Fibroblast of skin of scalp (primary cell): ENCODE measurements at places on chromosomes 4 and X.

GRCh38 chrX:105701310-105702052 is 120.9 kb upstream of the NRK start:
- no peak for DNase-seq

DNA sequence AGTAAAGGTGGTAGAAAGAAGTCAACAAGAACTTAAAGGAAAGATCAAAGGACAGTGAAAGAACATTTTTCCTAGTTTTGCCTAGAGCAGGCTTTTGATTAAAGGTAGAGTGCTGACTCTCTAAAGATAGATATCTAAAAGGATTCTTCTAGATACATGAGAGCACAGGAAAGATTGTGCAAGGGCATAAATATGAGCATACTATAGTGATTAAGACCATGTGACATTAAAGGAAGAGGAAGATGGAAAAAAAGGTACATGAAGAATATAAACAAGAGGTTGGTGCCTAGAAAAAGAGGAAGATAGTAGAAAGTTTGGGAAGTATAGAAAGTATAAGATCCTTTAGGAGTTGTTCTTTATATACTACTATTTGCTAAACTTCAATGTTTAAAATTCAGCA is 26.1 kb upstream of the TET2 start:
- no peak for DNase-seq

- DNase-seq = no peak
Observed at GRCh38 chr4:25901030-25901430, 13.0 kb upstream of the SMIM20 start.

GRCh38 chr4:24793219-24794005 is 2.0 kb upstream of the SOD3 start:
- no peak for DNase-seq

GRCh38 chr4:94576210-94576609 is 124.5 kb downstream of the PDLIM5 start:
- no peak for DNase-seq

GRCh38 chrX:1341545-1342184 is 5.1 kb downstream of the IL3RA start:
- no peak for DNase-seq

GRCh38 chrX:134026565-134027311 is 41.3 kb upstream of the GPC3 start:
- peak; percentile 45 for DNase-seq

- DNase-seq = no peak
Observed at GRCh38 chrX:25667681-25668080, 470.5 kb upstream of the MAGEB18 start.

DNA sequence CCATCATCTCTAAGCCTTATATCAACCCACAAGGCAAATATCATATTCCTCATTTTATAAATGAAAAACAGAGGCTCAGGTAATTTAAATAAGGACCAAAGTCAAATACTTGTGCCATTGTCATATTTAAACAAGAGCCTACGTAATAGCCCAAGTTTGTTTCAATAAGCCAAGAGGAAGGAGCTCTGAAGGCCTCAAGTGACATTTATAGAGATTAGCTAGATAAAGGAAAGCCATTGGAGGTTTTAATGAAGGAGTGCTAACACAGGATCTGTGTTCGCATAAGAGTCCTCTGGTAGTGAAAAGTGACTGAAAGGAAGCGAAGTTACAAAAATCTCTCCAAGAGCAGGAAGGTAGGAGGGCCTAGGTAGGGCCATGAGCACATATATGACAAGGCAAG is 384.9 kb upstream of the NOCT start:
- DNase-seq = no peak

DNA sequence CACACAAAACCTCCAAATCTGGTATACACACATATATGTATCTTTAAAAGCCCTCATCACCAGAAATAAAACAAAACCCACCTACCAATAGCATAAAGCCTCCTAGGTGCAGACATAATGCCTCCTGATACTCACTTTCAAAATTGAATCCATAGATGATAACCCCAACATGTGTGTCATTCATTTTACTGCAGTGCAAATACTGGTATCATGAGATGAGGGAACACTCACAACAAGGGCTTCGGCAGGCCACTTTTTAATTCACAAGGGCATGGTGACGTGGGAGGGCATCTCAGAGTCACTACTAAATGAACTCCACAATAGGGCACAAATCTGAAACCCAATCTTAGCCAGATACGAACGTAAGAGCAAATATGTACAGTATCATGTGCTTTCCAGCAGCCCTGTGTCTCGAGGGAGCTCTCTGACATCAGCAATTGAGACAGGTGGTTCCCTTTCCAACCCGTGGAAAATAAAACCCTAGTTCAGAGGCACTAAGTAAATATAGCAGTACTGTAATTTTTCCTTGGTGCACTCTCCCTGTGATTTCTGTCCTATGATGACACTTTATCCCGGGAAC is 14.1 kb upstream of the PPARGC1A start:
- DNase-seq = no peak

DNA sequence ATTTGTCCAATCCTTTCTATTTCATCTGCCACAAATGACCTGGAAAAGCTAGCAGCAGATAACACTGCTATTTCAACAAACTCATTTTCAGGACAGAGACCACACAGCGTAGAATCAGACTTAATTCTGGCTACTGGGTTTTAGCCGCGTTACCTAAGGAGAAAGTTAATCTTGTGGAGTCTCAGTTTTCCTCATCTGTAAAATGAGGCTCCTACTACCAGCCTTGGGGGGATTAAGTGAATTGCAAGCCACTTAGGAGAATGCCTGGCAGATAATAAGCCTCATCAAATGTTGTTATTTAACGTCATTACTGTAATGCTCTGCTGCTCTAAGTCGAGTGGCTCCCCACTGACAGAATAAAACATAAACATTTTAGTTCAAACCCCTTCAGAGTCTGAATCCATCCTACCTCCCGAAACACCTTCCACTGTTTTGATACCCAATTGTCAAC is 1.4 kb downstream of the CCNI start:
- no peak for DNase-seq

DNA sequence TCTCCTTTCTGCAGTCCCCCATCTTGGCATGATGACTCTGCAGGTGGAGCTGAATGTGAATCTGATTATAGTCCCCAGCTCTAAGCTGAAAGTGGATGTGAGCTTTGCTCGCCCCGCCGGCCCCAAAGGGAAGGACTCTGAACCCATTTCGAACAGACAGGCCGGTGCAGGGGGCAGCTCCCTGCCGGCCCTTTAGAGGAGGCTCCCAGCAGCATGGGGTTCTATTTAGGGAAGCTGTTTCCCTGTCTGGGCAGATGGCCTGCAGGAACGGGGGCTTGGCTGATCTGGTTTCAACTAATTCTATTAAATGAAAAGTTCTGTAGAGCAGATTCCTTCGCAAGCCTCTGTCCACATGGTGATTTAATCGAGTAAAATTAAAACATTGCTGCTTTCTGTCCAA is 104.8 kb upstream of the MSX1 start:
- DNase-seq = no peak

GRCh38 chr4:53920883-53921282 is 143.5 kb downstream of the CHIC2 start:
- DNase-seq = no peak

DNA sequence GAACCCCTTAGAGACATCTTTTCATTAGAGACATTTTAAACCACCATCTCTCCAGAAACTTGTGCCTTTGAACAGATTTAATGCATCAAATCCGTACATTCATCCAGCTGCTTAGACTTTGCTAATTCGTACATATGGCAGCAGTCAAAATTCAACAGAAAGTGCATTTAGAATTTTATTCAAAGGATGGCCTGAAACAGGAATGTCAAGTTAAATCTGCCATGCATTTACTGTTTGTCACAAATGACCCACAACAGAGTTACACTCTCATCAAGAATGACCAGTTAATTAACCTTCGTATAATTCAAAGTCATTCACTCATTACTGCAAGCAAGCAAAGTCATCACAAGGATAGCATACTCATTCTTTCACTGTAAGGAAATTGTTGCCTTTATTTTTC is 284.3 kb downstream of the SLC7A11 start:
- DNase-seq = no peak

DNA sequence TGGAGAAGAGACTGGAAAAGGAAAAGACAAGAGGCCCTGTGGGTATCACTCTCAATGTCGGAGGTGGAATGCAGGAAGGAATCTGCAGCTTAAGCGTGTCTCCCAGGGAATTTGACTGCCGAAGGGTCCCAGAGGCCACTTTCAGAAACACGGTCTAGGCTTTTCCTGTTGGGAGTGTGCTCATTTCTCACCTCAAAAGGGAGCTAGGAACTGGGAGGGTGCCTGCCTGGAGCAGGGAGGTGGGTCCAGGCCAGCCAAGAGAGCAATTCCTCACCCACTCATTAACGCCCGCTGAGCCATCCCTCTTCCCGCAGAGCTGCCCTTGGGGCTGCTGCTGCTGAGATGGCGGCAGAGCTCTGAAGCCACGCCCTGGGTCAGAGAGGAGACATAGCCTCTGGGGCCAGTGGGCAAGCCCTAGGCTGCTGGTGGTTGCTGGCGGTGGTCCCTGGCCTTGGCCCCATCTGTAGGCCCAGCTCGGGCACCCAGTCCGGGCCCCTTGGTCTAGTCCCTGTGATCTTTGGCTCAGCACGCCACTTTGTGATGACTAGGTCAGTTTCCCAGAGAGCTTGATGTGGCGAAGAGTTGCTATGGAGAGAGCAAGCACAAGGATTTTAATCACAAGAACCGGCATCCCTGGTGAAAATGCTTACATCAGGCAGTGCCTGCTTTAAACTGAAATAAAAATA is 4.1 kb downstream of the ZNF185 start:
- no peak for DNase-seq

DNA sequence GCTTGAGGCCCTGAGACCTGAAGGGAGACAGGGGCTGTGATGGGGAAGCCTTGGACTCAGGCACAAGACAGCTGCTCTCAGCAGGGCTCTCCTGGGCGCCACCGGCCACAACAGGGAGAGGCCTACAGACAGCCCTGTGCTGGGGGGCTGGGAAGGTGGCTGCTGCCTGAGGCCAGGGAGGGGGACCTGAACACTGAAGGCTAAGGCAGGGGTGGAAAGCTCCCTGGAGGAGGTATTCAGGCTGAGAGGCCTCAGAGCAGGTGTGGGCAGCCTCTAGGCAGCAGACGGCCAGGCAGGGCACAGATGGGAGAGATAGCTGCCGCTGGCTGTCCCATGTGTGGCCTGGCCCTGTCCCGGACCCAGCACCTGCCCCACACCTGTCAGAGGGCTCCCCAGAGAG is 33.0 kb downstream of the TACC3 start:
- no peak for DNase-seq

DNA sequence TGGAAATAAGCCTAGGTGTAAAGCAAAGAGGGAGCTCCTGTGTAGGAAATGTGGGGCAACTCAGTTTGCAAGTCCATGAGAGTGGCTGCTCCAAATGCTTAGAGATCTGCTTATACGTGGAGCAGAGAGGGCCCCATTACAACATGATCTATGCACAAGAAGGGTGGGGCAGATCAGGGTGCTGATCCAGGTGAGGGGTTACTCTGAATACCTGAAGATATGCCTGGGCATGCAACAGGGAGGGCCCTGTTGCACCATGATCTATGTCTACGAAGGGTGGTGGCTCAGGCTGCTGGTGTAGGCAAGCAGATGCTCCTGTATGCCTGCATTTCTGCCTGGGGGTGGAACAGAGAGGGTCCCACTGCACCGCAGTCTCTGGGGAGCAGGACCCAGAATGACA is 1121.2 kb downstream of the RAPGEF2 start:
- no peak for DNase-seq

- no peak for DNase-seq
Observed at GRCh38 chr4:15935504-15936402, 2.8 kb downstream of the FGFBP1 start.

DNA sequence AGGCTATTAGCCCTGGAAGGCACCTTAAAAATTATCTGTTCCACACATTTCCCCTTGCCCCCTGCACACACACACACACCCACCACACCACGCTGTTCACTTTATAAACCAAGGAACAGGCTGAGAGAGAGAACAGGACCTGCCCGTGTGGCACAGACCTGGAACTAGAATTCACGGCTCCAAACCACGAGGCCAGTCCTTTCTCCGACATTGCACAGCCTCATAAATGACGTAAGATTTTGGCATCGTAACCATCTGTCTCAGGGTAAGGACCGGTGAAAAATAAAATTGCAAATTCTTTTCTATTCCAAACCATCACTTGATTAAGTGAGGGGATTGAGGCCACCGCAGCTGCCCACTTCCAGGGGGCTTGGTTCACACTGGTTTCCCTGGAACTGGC is 330.3 kb downstream of the BCOR start:
- DNase-seq = no peak
